ENCODE measurements at places on chromosomes 5 and 9. TPM values are rescaled to one million over a fixed set of nuclear protein-coding genes. Genes with fewer than 3 reads are reported as not detected.

Gene DIRAS2
- polyA plus RNA-seq: not detected

Gene SAXO1
- not detected for polyA plus RNA-seq

Gene TAF9
- polyA plus RNA-seq: 104 TPM

Gene TMC1
- not detected for polyA plus RNA-seq

Gene BSPRY
- polyA plus RNA-seq: 1.3 TPM

Gene CD14
- polyA plus RNA-seq: 1.5 TPM

Gene NR2F1
- polyA plus RNA-seq: not detected

Gene SELENOP
- not detected for polyA plus RNA-seq

Gene ADRA1B
- not detected for polyA plus RNA-seq

Gene DDX4
- not detected for polyA plus RNA-seq

Gene NRARP
- not detected for polyA plus RNA-seq

Gene GHR
- not detected for polyA plus RNA-seq

Gene NR5A1
- not detected for polyA plus RNA-seq

Gene MTAP
- 19.3 TPM for polyA plus RNA-seq

Gene OGN
- 0.33 TPM for polyA plus RNA-seq

Gene EQTN
- 0.35 TPM for polyA plus RNA-seq

Gene IFNB1
- not detected for polyA plus RNA-seq

All from IgD-negative memory B cell (primary cell).